Ovary (tissue), 10 donors: ENCODE measurements at places on chromosomes 5 and 9. TPM values are rescaled to one million over a fixed set of nuclear protein-coding genes. Genes with fewer than 3 reads are reported as not detected.

DNA sequence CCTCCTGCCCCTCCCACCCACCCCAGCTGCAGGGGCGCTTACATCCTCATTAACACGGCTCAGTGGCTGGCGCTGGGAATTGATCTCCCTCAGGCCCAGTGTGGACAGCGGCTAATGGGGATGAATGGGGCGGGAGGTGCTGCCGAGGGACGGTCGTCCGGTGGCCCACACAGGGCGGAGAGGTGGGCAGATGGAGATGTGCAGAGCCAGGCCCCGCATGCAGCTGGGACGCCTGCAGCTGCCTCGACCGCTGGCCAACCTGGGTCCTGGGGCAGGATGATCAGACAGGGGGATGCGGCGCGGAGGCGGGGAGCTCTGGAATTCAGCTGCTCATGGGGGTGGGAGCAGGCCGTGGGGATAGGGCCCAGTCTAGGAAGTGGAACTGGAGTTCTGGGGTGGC lies 17.6 kb downstream of the TSPAN17 start:
- H3K27ac ChIP-seq = no peak overlapping the region
- no peaks in the 10 kb centered on the region for H3K36me3 ChIP-seq
- no peak for DNase-seq

Gene IL31RA
- 0.20 TPM for total RNA-seq

GRCh38 chr5:36442352-36442751 lies 140.7 kb upstream of the RANBP3L start:
- DNase-seq = no peak
- H3K27me3 ChIP-seq = no peaks in the 10 kb centered on the region
- no peaks in the 10 kb centered on the region for H3K4me1 ChIP-seq
- no peak overlapping the region for H3K4me3 ChIP-seq
- no peaks in the 10 kb centered on the region for H3K36me3 ChIP-seq
- no peak overlapping the region for H3K27ac ChIP-seq

DNA sequence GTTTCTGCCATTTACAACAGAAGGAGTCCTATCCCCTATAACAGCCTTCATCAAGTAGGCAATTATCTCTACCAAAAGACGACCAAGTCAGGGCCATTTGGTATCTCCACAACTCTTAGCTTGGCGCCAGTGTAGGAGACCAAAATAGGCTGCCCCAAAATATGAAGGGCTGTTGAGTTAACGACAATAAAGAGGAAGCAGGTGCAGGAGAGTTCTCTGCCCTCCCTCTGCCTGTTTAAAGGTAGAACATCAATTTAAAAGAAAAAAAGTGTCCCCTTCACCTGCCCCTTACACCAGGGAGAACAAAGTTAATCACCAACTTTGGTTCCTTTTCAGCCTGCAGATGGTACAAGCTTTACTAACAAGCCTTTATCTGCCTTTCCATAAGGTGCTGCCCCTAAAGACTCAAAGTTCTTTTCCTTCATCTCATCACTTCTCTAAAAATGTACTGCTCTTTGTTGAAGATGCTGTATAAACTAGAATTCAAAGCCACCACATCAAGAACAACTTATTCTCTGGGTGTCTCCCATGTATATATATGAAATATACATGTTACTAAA lies 33.3 kb downstream of the PPP1R2B start:
- H3K4me1 ChIP-seq = no peaks in the 10 kb centered on the region
- no peak for DNase-seq

DNA sequence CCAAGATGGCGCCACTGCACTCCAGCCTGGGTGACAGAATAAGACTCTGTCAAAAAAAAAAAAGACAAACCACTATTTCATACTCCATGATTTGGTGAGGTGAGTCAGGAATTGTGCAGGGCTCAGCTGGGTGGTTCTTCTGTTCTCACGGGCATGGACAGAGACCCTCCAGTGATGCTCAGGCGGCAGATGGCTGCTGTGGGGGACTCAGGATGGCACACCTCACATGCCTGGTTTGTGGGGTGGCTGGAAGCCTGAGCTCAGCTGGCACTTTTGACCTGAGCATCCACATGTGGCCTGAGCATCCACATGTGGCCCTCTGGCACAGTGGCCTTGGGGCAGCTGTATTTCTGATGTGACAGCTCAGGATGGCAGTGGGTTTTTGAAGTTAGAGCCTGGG lies 217.2 kb downstream of the IRX2 start:
- no peak overlapping the region for H3K4me3 ChIP-seq
- no peaks in the 10 kb centered on the region for H3K36me3 ChIP-seq
- no peaks in the 10 kb centered on the region for H3K4me1 ChIP-seq
- no peaks in the 10 kb centered on the region for H3K27me3 ChIP-seq
- DNase-seq = no peak

DNA sequence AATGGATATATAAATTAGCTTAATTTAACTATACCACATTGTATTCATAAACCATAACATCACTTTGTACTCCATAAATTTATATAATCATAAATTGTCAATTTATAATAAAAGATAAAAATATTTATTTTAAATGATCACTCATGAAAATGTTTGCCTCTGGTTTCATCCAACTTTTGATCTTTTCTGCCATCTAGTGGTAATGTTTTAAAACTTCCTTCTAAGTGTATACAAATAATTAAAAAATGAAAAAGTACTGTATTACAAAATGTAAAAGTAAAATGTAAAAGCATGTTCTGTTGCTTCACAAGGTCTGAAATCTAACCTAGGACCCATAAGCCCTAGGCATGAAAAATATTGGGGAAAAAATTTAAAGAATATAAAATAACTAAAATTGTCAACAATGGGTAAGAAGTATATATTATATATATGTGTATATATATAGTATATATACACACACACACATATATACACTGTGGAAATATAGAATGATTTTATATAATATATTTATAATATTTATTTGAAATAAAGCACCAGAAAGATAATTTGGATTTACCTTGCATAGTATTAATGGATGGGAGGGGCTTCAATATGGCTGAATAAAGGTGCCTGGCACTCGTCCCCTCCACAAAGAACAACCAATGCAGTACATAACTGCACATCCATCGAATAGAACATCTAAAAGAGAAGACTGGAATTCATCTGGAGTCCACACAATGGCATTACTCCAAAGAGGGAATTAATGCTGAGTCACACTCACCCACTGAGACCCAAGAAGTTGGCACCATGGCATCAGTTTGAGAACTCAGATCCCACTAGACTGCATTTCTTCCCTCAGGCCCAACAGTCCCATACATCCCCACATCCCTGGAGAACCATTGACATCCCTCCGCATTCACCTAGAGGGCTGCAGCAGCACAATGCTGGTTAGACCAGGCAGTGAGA lies 32.5 kb downstream of the ANXA1 start:
- H3K36me3 ChIP-seq = no peaks in the 10 kb centered on the region
- no peak overlapping the region for H3K4me3 ChIP-seq
- H3K4me1 ChIP-seq = no peaks in the 10 kb centered on the region
- H3K27me3 ChIP-seq = no peaks in the 10 kb centered on the region

Gene SH3PXD2B
- 61.1 TPM for total RNA-seq

Gene F2RL1
- total RNA-seq = 0.10 TPM

DNA sequence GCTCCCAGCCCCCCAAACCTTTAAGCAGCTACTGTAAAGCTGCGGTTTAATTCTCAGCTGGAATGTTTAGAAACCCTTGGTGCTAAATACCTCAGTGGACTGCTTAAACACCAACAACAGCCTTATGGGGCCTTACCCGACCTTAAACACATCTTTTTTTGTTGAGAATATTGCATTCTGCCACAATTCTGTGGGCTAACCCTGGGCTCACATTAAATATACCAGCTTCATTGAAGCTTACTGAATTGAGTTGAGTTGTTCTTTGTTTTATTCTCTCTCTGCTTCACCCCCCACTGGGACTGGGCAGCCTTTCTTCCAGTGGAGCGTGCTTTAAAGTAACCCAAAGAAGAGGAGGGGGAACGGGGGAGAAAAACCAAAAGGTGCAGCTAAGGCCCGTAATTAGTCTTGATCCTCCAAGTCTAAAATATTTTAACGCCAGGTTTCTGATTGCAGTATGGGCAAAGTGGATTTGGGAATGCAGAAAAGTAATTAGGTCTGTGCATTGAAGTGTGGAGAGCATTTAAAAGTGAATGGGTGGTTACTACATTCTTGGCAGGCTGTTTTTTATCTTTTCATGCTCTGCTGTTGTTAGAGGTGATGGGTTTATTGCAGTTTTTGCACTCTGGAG lies 281.2 kb downstream of the NR2F1-AS1 start:
- H3K27me3 ChIP-seq = no peaks in the 10 kb centered on the region
- no peaks in the 10 kb centered on the region for H3K36me3 ChIP-seq
- peaks cover 1% of the 10 kb centered on the region for H3K4me1 ChIP-seq
- H3K27ac ChIP-seq = no peak overlapping the region
- no peak for DNase-seq
- H3K4me3 ChIP-seq = no peak overlapping the region

Gene CDC20B
- 0.15 TPM for total RNA-seq

Gene GLRA1
- total RNA-seq = not detected

GRCh38 chr5:157708866-157709265 lies 22.4 kb upstream of the THG1L start:
- H3K27me3 ChIP-seq = no peaks in the 10 kb centered on the region
- no peak overlapping the region for H3K27ac ChIP-seq
- DNase-seq = no peak

Gene CDX1
- total RNA-seq = 0.92 TPM

DNA sequence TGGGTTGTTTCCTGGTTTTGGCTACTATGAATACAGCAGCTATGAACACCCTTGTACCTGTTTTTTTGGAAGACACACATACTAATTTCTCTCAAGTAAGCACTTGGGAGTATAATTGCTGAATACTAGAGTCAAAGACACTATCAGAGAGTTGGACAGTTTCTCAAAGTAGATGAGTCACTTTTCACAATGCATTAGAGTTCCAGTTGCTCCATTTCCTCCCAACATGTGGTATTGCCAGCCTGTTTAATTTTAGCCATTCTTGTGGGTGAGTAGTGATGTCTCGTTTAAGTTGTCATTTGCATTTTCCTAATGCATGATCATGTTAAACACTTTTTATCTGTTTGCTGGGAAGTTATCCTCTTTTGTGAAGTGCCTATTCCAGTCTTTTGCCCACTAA lies 81.6 kb upstream of the GDNF start:
- H3K27me3 ChIP-seq = no peaks in the 10 kb centered on the region
- H3K36me3 ChIP-seq = no peaks in the 10 kb centered on the region
- H3K27ac ChIP-seq = no peak overlapping the region
- H3K4me1 ChIP-seq = peaks cover 2% of the 10 kb centered on the region
- DNase-seq = no peak
- no peak overlapping the region for H3K4me3 ChIP-seq

DNA sequence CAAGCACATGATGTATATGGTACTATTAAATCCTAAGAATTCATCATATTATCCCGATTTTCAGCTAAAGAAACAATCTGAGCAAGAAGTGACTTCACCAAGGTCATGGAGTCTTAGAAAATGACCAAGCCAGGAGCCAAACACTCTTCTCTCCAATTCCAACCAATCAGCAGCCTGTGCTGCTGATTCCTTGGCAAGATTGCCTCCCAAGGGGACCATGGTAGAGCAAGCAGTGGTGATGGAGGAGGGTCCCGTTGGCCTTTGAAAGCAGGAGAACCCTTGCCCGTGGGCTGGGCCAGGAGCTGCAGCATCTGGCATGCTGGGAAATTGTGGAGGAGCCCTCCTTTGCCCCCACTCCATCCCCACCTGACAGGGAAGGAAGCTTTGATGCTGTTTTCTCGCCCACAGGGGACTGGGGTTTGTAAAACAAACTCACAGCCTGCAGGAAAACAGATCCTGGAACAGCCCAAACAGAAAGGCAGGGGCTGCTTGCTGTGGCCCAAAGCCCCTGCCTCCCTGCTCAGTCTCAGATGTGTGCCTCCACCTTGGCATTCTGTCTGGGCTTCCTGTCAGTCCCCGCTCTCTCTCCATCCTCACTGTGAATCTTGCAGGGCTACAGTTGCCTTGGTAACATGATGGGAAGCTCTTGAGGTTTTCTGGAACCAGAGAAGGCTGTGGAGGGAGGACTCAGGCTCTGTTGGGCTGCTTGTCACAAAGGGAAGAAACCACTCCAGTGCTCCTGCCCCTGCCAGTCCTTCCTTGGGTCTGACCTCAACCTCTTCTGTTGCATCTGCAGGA lies 70.8 kb upstream of the HSPA9 start:
- no peak overlapping the region for H3K4me3 ChIP-seq
- no peak overlapping the region for H3K27ac ChIP-seq
- no peak for DNase-seq

- DNase-seq = no peak
- H3K36me3 ChIP-seq = no peaks in the 10 kb centered on the region
- H3K27me3 ChIP-seq = no peaks in the 10 kb centered on the region
- H3K4me1 ChIP-seq = no peaks in the 10 kb centered on the region
- no peak overlapping the region for H3K4me3 ChIP-seq
These were observed 339.4 kb downstream of the PRELID2 start for GRCh38 chr5:145495741-145496140.

DNA sequence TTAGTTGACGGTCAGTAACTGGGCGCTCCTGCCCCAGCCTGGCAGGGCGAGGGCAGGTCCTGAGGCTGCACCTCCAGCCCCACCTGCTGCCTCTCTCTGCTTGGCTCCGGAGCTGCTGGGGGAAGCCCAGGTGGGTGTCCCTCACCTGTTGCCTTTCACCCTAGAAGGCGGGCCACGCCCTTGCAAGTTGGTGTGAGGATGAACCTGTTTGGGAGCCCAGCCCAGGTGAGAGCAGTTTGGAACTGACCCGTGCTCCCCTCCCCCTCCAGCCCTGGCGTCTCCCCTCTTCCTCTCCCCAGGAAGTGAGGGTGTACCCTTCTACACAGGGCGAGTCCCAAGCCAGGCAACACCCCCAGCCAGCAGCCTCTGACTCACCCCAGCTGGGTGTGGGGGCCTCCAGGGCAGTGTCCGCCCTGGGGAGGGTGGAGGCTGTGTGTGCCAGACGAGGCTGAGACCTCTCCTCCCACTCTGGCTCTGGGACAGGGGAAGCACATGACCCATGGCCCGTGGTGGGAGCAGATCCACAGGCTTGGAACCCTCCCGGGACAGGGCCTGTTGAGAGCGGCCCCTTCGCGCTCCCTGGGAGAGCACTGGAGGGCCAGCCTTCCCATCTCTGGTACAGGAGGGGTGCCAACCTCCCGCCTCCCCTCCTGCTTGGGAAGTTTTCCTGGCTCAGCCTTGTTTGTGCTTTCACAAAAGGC lies 10.4 kb downstream of the LRRC8A start:
- peak overlapping the region; percentile 80 for H3K27ac ChIP-seq
- H3K4me1 ChIP-seq = peaks cover 17% of the 10 kb centered on the region
- no peaks in the 10 kb centered on the region for H3K36me3 ChIP-seq
- peak overlapping the region; percentile 17 for H3K4me3 ChIP-seq
- H3K27me3 ChIP-seq = no peaks in the 10 kb centered on the region

DNA sequence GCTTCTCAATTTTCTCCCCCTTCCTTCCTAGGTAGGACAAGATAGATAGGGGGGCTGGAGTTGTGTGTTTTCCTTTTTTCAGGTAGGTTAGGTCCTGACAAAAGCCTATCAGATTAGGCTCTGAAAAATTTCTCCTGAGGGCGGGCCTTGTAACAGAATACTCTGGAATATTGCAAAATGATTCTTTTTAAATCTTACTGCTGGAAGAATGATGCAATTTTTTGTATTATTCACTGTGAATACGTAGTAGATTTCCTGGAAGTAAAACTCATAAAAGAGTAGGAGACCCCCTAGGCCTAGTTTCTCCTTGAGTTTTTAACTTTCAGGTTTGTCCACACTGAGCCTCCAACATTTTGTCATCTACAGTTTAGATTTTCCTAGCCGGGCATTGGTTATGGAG lies 1701.8 kb downstream of the EFNA5 start:
- no peak overlapping the region for H3K4me3 ChIP-seq
- DNase-seq = no peak
- no peaks in the 10 kb centered on the region for H3K27me3 ChIP-seq
- no peaks in the 10 kb centered on the region for H3K4me1 ChIP-seq
- no peaks in the 10 kb centered on the region for H3K36me3 ChIP-seq

- DNase-seq = no peak
- peaks cover 8% of the 10 kb centered on the region for H3K4me1 ChIP-seq
- no peaks in the 10 kb centered on the region for H3K36me3 ChIP-seq
- no peak overlapping the region for H3K27ac ChIP-seq
- no peak overlapping the region for H3K4me3 ChIP-seq
These were observed 1.7 kb upstream of the TCOF1 start for GRCh38 chr5:150355791-150356190.
